ENCODE measurements at places on chromosomes 16 and 17. TPM values are rescaled to one million over a fixed set of nuclear protein-coding genes. Genes with fewer than 3 reads are reported as not detected.
A peak's percentile ranks its signal among the peaks of the same experiment; 100 is the strongest.

Gene EVPLL
- not detected for total RNA-seq

Gene ZPBP2
- total RNA-seq: not detected

DNA sequence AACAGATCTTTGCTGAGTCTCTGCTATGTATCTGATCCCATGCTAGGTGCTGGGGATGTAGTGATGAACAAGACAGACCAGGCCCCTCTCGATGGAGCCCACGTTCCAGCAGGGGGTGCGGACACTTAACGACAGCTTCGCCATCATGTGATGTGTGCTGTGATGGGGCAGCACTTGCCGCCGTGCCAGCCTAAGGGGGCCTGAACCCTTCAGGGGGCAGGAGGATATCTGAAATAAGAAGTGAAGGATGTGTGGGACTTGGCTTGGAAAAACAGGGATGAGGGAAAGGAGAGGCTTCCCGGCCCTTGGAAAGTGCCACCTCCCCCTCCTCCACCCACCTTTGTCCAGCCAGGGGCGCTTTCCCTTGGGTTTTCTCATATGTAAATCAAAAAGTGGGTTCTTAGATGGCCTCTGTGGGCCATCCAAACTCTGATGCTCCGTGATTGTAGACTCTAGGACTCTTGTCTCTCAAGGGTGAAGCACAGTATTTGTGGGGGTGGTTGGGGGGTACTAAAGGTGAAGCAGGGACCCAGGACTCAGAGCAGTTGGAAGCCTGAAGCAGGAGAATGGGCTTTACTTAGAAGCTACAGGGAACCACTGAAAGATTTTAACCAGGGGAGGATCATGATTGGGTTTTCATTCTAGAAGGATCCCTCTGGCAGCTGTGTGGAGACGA lies 4.0 kb upstream of the DLX3 start:
- H3K4me1 ChIP-seq: peaks cover 16% of the 10 kb centered on the region
- no peak overlapping the region for H3K4me3 ChIP-seq
- peaks cover 96% of the 10 kb centered on the region for H3K27me3 ChIP-seq

Gene LRRC46
- total RNA-seq: 0.14 TPM

- H3K36me3 ChIP-seq: no peaks in the 10 kb centered on the region
- H3K4me3 ChIP-seq: no peak overlapping the region
- H3K27me3 ChIP-seq: no peaks in the 10 kb centered on the region
- DNase-seq: no peak
- H3K4me1 ChIP-seq: peaks cover 35% of the 10 kb centered on the region
- peak overlapping the region; percentile 64 for H3K27ac ChIP-seq
Measured at GRCh38 chr17:18224053-18224386, 1.4 kb upstream of the LLGL1 start.

Gene ZBTB4
- total RNA-seq: 69.4 TPM

- no peak overlapping the region for H3K4me3 ChIP-seq
- no peak for DNase-seq
- no peaks in the 10 kb centered on the region for H3K27me3 ChIP-seq
- peaks cover 22% of the 10 kb centered on the region for H3K4me1 ChIP-seq
- H3K36me3 ChIP-seq: no peaks in the 10 kb centered on the region
Measured at GRCh38 chr16:55568207-55568606, 1.7 kb downstream of the CAPNS2 start.

- no peaks in the 10 kb centered on the region for H3K27me3 ChIP-seq
- H3K4me3 ChIP-seq: no peak overlapping the region
- H3K4me1 ChIP-seq: peaks cover 12% of the 10 kb centered on the region
- H3K27ac ChIP-seq: no peak overlapping the region
- DNase-seq: no peak
Measured at GRCh38 chr17:1949754-1950153, 75.4 kb downstream of the RTN4RL1 start.

DNA sequence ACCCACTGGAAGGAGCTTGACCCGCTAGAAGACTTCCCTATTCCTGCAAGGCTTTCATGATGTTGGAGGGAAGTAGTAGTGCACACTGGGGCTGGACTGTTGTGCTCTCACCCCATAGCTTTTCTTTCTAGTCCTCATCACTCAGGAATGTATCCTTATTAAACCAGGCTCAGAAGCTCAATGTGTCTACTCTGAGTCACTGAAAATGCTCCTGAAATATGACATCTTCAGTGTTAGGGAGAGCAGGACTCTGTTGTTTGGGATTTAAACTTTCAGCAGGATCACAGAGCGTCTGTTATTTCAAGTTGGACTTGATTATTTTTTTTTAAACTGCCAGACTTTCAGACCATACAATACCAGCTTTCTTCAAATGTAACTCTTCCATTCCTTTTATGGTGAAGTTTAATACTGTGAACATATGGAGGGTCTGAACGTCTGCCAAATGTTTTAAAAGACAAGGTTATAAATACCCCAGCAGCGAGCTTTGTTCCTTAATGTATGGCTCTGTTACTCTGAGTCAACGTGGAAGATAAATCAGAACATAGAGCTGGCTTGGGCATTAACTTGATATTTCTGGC lies 257.5 kb downstream of the CDH11 start:
- no peak for DNase-seq
- H3K36me3 ChIP-seq: no peaks in the 10 kb centered on the region
- no peaks in the 10 kb centered on the region for H3K27me3 ChIP-seq
- no peak overlapping the region for H3K4me3 ChIP-seq

GRCh38 chr17:59361916-59362810 lies 30.7 kb downstream of the YPEL2 start:
- H3K4me1 ChIP-seq: peaks cover 91% of the 10 kb centered on the region
- peak overlapping the region; percentile 38 for H3K27ac ChIP-seq
- no peaks in the 10 kb centered on the region for H3K36me3 ChIP-seq
- H3K27me3 ChIP-seq: no peaks in the 10 kb centered on the region

DNA sequence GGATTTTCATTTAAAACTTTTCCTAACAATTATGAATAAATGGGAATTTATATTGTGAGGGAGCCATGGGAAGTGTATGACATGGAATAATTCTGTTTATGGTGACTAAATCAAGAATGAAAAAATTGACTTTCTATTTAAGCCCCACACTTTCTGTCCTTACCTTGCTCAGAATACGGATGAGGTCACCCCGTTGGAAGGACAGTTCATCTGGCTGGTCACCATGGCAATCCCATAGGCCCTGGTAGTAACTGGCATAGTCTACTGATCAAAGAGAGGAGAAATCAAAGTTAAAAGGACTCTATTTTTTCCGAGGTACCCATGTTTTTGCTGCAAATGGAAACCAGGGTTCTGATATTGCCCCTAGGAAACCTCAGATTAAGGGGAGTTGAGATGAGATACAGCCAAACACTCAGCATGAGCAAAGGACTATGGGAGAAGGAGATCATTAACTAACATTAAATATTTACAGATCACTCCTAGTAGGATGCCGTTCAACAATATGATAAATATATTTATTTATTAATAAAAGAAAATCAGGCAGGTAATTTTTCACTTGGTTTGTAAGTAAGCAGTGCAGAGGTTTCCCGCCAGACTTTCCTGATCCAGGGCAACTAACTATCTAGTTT lies 54.9 kb downstream of the SNX11 start:
- no peaks in the 10 kb centered on the region for H3K36me3 ChIP-seq
- no peak overlapping the region for H3K27ac ChIP-seq
- no peak overlapping the region for H3K4me3 ChIP-seq

DNA sequence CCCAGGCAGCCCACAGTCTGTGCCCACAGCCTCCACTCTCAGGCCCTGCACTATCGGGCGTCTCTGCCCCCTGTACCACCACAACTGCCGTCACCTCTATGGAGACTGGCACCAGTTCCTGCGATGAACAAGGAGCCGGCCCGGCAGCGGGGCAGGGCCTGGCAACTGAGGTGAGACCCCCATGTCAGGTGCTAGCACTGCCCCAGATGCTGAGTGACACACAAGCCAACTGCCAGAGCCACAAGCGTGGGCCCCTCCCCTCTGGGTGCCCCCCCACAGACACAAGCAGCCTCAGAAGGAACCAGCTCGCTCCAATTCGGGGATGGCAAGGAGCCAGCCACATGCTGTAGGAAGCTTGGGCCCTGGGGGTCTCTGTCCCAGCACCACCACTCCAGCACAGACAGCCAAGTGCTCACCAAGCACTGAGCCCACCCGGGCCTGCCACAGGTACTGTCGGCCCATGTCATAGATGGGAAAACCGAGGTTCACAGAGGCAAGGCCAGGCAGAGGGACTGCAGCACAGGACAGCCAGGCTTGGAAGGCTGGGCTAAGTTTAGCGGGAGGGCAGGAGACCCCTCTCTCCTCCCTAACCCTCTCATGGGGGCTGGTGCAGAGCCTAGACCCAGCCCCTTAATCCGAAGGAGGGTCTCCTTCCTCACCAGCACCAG lies 1.5 kb upstream of the PVALEF start:
- no peaks in the 10 kb centered on the region for H3K36me3 ChIP-seq
- no peaks in the 10 kb centered on the region for H3K27me3 ChIP-seq
- H3K27ac ChIP-seq: no peak overlapping the region
- no peak for DNase-seq
- peaks cover 5% of the 10 kb centered on the region for H3K4me1 ChIP-seq
- no peak overlapping the region for H3K4me3 ChIP-seq

DNA sequence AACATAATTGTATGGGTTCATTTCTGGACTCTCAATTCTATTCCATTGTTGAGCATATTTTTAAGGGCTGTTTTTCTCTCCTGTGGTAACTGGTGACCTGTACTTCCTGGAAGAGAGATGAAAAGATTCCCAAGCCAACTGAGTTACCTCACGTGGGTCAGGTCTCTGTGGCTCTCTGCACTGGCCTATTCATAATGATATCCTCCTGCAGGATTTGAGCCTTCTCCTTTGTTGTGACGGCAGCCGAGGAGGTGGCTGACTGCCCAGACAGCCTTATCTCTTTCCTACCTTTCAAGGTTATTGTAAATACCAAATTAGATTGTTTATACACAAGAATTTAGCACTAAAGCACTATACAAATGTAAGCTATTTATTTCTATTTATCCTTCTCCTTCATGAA lies 2.7 kb upstream of the ACE start:
- H3K4me1 ChIP-seq: peaks cover 54% of the 10 kb centered on the region
- H3K36me3 ChIP-seq: no peaks in the 10 kb centered on the region
- H3K27me3 ChIP-seq: peaks cover 8% of the 10 kb centered on the region
- H3K27ac ChIP-seq: no peak overlapping the region
- DNase-seq: peak; percentile 55

GRCh38 chr17:82105882-82106687 lies 8.0 kb upstream of the FASN start:
- peak overlapping the region; percentile 3 for H3K27ac ChIP-seq
- DNase-seq: peak; percentile 35
- H3K4me3 ChIP-seq: no peak overlapping the region
- H3K27me3 ChIP-seq: no peaks in the 10 kb centered on the region
- no peaks in the 10 kb centered on the region for H3K36me3 ChIP-seq

Gene CDRT4
- total RNA-seq: 2.9 TPM

Gene NOTUM
- not detected for total RNA-seq

DNA sequence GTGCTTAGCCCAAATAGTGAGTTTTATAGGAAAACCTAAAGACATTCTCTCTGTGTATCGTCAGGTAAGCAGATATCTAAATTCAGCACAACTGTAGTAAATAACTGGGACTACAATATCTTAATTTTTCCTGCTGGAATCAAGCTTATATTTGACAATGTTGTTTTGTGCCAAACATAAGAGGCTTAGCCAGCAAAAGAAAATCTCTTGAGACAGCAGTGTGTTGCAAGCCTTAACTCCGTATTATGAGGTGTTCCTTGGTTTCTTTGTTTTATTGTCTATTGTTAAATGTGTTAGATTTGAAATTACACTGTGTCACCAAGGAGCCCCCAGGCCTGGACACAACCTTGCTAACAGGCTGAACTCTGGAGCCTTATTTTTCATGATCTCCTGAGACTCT lies 1570.6 kb upstream of the GOT2 start:
- no peak overlapping the region for H3K27ac ChIP-seq
- H3K27me3 ChIP-seq: no peaks in the 10 kb centered on the region
- no peaks in the 10 kb centered on the region for H3K36me3 ChIP-seq
- H3K4me3 ChIP-seq: no peak overlapping the region
- no peak for DNase-seq
- H3K4me1 ChIP-seq: no peaks in the 10 kb centered on the region

Gene KRT20
- total RNA-seq: not detected

DNA sequence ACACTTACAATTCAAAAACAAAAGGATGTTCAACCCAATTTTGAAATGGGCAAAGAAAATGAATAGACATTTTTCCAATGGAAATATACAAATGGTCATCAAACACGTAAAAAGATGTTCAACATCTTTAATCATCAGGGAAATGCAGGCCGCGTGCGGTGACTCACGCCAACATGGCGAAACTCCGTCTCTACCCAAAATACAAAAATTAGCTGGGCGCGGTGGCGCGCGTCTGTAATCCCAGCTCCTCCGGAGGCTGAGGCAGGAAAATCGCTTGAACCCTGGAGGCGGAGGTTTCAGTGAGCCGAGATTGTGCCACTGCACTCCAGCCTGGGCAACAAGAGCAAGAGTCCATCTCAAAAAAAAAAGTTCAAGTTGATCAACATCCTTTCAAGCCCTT lies 1.8 kb upstream of the CLUAP1 start:
- no peak for DNase-seq
- H3K27ac ChIP-seq: no peak overlapping the region
- peaks cover 11% of the 10 kb centered on the region for H3K4me1 ChIP-seq
- H3K27me3 ChIP-seq: no peaks in the 10 kb centered on the region
- H3K36me3 ChIP-seq: no peaks in the 10 kb centered on the region

Gene IL34
- total RNA-seq: 0.93 TPM

DNA sequence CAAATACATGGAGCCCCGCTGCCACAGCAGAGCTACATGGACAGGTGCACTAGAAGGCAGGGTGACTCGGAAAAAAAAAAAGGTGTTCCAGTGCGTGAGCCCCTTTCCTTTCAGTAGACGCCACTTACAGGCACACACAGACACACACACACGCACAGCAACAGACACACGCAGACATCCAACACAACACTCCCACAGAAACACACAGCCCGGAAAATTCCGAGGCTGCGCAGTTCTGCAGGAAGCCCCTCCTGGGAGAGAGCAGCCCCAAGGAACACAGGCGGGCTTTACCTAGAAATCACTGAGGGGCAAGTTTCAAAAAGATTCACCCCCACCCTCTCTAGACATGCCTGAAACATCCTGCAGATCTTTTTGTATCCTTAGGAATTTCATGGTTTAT lies 136.0 kb upstream of the WSB1 start:
- H3K4me3 ChIP-seq: no peak overlapping the region
- DNase-seq: no peak
- no peak overlapping the region for H3K27ac ChIP-seq
- H3K4me1 ChIP-seq: peaks cover 3% of the 10 kb centered on the region
- H3K27me3 ChIP-seq: no peaks in the 10 kb centered on the region

GRCh38 chr17:44361292-44362260 lies 2.1 kb downstream of the FAM171A2 start:
- H3K27me3 ChIP-seq: no peaks in the 10 kb centered on the region
- no peak overlapping the region for H3K4me3 ChIP-seq
- H3K4me1 ChIP-seq: no peaks in the 10 kb centered on the region
- H3K27ac ChIP-seq: no peak overlapping the region
